Stimulated activated CD8-positive, alpha-beta memory T cell treated with anti-CD3 and anti-CD28 coated beads, Interleukin-15, amount 100 ng/mL, for 48 hours (primary cell): ENCODE measurements at places on chromosomes 12 and 14.

- no peak for DNase-seq
These were observed 3.9 kb downstream of the ENTPD5 start for GRCh38 chr14:74015176-74015575.

DNA sequence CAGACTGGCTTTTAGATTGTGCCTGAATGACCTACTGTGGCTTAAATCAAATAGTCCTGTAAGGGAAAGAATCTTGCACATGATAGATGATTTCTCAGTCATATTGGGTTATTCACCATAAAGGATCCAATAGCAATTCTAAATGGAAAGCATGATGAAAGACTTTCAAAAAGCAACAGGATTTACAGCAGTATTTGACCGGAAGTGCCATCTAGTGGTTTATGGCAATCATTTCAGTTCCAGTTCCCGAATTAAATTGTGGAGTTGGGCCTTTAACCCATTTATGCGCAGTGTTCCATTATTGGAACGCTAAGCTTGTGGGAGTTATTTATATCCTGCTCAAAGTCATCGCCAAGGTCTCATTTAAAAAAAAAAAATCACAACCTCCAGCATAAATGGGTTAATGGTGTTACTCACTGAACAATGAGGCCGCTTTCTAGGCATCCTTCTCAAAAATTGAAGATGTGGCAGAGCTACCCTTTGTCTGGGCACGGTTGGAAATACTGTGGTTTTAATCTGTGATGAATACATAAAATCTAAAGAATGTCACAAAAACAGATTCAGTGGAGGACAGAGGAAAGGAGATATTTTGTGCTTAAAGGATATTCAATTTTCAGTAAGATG, 60.8 kb upstream of the REP15 start:
- DNase-seq: no peak

- DNase-seq: peak; percentile 8
These were observed at the start of gene PRICKLE1 for GRCh38 chr12:42589465-42590329. PRICKLE1 (minus strand) TSS chr12:42589746; CDS start chr12:42472516, 117,230 bp downstream.

GRCh38 chr14:32205554-32205953, 2.5 kb upstream of the RNU6-8 start:
- DNase-seq: no peak

GRCh38 chr14:90842726-90843125, 26.5 kb upstream of the TTC7B start:
- no peak for DNase-seq

DNA sequence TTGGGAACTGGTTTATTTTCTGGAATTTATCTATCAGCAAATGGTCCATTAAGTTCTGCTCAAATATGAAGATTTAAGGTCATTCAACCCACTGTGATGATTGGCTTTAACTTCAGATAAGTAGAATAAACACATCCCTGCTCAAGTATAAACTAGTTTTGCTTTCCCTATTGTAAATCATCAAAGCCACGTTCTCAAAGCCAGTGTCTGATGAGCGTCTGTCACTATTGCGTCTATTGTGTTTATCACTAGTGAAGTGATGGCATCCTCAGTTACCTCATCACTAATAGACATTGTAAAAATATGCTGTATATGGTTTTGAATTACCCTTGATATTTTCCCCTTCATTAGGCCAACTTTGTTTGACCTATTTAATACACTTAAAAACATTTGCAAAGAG, 351.3 kb downstream of the BCAT1 start:
- DNase-seq: no peak

GRCh38 chr12:124747426-124748161, 116.1 kb downstream of the SCARB1 start:
- DNase-seq: no peak

DNA sequence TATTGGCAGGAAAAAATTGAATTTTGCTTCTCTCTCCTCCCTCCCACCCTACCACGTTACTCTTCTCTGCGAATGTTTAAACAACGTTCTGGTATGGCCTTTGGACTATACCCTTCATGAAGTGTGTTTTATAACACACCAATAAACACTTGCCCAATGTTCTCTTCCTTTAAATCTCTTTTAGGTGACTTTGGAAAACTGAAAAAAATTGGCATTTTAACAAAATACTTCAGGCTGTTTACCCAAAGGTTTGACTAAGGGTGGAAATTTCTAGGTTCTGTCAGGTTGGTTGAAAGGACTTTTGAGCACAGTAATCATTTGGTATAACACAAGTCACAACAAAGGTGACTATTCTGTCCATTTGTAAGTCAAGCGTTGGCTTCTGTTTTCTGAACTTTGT, 446.8 kb downstream of the AEBP2 start:
- DNase-seq: no peak

- DNase-seq: no peak
These were observed 5.8 kb upstream of the BICD1 start for GRCh38 chr12:32100888-32101287.

DNA sequence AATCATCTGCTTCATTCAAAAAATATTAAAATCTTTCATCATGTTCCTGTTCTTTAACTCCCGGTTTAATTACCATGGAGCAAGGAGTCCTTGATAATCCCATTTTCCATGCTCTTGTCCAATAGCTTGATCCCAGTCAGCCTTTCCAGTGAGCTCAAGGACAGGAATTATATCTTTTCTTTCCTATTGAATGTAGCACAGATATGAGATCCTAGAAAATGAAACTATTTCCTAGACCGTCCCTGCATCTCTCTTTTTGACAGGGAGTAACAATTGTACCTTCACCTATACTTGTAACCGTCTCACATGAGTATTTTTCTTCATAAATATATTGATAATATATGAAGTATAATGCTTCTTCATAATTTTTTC, 35.6 kb downstream of the PIK3C2G start:
- DNase-seq: no peak

DNA sequence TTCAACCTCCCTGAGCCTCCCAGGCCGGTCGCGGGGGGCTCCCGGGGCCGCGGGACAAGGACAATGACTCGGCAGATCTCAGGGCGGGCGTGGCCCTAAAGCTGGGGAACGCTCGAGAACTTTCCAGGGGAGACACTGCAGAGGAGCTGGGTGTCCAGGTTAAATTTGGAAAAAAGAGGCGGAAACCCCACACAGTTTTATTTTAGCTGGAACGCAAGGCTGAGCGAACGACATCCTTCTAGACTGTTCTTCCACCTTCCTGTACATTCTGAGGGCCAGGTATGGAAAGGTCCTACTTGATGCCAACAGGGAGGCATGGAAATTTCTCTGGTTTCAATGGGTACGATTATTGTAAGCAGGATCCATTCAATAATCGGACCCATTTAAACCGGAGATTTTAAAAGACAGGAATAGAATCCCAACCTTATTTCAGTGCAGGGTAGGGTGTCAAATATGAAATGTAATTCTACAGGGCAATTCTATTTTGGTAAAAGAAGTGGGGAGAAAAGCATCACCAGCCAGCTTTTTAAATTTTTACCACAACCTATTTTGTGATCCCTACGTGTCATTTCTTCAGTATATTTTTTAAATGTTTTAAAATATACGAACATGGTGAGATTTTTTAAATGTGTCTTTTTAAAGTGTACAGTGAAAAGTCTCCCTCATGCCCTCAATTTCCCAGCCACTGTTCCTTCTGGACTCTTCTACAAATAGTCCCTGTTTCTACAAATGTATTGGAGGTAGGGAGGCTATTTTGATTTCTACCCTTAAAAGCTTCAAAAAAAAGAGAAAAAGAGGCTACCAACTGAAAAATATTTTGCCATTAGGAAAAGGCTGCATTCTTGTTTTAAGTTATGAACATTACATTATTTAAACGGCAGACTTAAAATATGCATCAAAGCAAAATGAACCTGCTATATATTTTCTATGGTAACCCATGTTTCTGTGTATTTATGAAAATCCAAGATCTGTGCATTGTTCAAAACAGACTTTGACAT, 1.1 kb upstream of the UBC start:
- no peak for DNase-seq

DNA sequence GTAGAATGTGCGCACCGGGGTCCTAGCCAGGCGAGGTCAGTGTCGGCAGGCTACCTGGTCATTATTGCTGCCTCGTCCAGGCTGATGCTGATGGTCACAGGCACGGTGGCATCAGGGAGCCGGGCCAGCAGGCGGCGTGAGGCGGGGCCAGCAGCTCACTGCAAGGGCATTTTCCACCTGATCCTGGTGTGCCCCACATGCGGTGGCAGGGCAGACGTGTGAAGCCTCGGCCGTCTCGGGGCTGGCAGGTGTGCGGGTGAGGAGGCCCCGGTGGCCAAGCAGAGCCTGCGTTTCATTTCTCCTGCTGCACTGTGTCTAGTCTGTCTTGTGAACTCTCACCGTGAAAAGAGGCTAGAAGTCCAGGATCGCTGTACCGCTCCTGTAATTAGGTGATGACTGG, 12.0 kb upstream of the AMN start:
- DNase-seq: no peak

DNA sequence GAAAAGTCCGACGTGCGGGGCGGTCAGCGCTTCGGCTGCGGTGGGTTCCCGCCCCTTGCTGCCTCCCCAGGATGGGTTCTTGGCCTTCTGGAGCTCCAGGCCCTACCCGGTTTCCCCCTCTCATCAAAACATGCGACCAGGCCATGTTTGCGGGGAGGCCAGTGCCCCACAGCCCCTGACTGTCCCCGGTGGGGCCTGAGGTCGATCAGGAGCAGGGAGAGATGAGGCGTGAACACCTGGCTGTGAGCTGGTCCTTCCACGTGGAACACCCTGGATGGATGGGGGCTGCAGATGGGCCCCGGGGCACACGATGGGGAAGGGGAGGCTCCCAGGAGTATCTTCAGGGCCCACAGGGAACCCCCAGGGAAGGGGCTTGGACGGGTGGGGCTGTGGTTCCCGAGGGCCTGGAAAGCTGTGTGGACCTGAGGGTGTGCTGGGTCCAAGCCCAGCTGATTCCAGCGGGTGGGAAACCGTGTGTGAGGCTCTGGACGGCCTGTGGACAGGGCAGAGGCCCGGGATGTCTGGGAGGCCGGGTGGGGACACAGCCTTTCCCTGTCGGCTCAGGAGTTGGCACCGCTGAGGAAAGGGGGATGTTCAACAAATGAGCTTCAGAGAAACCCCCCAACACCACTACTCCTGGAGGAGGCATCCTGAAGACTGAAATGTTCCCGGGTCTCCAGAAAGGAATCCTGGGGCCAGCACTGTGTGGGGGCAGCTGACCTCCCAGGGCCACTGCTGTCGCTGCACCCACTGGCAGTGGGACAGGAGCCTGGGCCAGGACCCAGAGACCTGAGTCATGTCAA, 187.0 kb upstream of the C14orf180 start:
- DNase-seq: no peak

DNA sequence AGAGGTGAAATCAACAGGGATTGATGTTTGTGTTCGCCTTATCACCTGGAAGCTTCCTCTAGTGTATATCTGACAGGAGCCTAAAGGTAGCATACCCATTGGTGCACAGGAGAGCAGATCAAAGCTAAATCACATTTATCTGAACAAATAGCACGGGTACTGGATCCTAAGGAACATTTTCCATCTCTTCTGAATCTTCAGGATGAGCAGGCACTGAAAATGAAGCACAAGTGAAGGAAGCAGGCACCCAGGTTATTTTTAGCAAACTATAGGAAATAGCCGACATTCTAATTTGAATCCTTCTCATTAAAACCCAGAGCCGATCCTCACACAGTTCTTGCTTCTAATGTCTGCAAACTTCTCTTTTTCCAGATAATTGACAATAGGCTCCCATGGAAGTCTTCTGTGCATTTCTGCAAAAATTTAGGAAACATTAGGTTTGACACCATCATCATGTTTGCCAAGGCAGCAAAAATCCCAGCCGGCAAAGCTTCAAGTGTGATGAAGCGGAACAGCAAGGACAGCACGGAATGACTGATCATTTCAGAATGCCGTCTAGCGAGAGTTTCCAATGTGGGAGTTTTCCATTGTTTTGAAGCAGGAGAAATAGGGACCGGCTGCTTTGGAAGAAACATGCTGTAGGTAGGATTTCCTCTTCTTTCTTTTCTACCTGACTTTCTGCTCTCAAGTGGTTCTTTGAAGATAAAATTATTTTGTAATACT, 24.3 kb upstream of the RGS6 start:
- DNase-seq: no peak

DNA sequence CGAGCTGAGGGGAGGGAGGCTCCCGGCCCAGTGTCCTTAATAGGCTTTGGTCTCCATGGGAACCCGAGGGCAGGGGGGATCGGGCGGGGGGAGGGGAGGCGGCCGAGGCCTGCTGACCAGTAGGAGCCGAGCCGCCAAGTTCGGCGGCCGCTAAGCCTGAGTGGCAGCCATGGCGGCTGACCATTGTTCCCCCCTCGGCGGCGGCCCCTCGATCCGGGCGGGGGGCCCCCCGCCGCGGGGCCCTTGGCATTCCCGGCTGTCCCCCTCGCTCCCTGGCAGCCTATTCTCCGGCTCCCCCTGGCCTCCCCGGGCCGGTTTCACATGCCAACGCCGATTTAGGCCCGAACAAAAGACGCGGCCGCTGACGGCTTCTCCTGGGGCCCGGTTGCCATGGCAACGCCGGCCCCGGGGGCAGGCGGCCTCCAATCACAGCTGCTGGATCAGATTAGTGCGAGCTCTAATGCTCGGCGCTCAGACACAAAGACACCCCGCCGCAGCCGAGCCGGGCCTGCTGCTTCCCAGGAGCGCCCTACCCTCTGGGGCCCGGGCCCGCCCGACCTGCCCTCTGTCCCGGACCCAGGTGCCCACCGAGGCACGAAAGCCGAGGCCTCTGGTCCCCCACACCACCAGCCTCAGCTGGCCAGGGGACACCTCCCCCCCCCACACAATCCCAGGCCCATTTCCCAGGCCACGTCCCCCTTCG, 7.3 kb downstream of the MSI1 start:
- DNase-seq: no peak

DNA sequence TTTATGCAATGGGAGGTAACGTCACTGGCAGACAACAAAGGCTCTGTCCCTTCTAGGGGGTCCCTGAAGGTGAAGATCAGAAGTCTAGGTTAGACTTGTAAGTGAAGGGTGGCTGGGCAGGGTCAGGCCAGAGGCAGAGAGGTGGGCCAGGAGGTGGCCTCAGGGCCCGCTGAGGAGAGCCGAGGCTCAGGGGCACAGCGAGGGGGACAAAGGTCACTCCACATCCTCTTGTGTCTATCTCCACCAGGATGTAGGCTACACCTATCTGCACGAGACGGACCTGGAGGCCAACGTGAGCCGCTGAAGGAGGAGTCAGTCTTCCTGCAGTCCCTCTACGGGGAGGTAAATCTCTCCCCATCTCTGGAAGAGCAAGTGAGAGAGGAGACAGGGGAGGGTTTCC, 20.3 kb downstream of the KRT85 start:
- no peak for DNase-seq

GRCh38 chr14:100709289-100710284, 17.1 kb upstream of the DLK1 start:
- DNase-seq: no peak

DNA sequence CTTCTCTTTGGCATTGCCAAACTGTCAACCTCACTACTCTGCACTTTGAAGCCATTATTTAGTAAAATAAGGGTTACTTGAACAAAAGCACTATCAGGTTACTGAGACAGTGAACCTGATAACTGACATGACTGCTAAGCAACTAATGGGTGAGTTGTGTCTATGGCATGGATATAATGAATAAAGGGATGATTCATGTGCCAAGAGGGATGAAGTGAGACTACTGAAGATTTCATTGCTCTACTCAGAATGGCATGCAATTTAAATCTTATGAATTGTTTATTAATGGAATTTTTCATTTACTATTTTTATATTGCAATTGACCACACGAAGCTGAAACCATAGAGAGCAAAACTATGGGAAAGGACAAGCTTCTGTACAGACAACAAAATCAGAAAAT, 74.4 kb downstream of the CEP128 start:
- DNase-seq: no peak
